ENCODE measurements at places on chromosomes 4 and X.

- DNase-seq = no peak
These were observed 113.6 kb upstream of the CBLL2 start for GRCh38 chrX:22159071-22159470.

DNA sequence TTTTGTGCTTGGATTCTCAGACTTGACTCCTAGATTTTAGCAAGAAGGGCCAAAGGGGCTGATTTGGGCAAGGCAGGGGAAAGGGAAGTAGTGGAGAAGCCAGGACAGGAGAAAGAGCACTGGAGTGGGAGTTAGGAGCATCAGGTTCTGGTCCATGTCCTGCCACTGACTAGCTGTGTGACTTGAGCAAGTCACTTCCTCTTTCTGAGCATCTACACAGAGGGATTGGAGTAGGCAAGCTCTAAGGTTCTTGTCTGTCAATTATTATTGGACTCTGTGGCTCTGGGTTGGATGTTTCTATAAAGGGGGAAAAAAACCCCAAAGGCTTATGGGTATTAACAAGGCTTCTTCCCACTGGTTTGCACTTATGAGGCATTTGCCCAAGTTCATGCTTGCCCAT lies 24.4 kb downstream of the PLAC1 start:
- no peak for DNase-seq

DNA sequence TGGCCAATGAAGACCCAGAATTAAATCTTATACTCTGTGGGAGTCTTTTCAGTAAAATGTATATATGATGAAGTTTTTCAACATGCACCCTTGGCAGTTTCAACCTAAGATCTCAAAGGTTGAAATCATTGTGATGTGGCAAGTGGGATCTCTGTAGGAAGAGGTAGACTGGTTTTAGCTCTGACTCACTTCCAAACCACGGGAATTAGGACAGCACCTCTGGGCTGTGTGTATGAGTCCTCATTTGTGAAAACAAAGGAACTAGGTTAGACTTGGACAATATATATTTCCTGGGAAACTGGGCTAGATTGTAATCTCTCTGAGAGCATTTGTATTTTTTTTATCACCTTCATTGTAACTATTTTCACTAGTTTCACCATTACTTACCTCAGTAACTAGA lies 333.0 kb downstream of the ADGRL3 start:
- no peak for DNase-seq

- DNase-seq = no peak
These were observed 484.6 kb downstream of the ANKRD50 start for GRCh38 chr4:124227981-124228380.

- DNase-seq = peak; percentile 61
These were observed 140.6 kb downstream of the GPM6A start for GRCh38 chr4:175671491-175671934.

GRCh38 chr4:184287697-184288255 lies 70.1 kb upstream of the ENPP6 start:
- DNase-seq = peak; percentile 44

GRCh38 chrX:16222151-16222550 lies 54.9 kb downstream of the MAGEB17 start:
- no peak for DNase-seq

DNA sequence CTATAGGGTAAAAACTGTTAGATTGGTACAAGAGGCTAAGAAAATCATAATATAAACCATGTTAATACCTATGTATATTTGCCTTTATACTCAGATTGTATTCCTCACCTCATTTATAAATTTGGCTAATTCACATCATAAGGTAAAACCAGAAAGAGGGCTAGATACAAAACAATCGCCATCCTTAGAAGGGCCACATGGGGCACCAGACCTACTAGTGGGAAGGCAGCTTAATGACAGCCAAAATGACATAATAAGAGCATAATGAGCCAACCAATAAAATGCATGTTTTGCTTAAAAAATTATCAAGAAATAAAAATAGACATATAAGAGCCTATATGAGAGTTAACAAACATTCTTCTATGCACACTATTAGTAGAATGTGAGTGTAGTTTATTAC lies 107.3 kb upstream of the PRDX4 start:
- no peak for DNase-seq

DNA sequence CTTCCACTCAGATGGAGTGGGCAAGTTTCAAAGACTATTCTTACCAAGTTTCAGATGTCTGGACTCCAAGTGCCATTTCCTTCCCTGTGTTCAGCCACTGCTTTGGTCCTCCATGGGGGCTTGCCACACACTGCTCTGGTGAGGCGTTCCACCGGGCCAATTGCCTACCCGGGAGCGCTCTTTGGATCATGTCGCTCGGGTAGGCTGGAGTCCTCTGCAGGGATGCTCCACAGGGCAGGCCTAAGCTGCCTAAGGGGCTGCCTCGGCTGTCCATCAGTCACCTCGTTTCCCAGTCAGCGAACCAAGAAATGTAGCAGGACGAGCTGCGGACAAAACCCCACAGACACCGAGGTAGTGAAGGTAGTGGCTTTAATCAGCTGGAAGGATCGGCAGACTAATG lies 200.7 kb upstream of the KLF8 start:
- no peak for DNase-seq

GRCh38 chr4:28868841-28869240 lies 1851.3 kb upstream of the PCDH7 start:
- no peak for DNase-seq

- no peak for DNase-seq
These were observed 100.0 kb downstream of the HMX1 start for GRCh38 chr4:8771666-8772065.

DNA sequence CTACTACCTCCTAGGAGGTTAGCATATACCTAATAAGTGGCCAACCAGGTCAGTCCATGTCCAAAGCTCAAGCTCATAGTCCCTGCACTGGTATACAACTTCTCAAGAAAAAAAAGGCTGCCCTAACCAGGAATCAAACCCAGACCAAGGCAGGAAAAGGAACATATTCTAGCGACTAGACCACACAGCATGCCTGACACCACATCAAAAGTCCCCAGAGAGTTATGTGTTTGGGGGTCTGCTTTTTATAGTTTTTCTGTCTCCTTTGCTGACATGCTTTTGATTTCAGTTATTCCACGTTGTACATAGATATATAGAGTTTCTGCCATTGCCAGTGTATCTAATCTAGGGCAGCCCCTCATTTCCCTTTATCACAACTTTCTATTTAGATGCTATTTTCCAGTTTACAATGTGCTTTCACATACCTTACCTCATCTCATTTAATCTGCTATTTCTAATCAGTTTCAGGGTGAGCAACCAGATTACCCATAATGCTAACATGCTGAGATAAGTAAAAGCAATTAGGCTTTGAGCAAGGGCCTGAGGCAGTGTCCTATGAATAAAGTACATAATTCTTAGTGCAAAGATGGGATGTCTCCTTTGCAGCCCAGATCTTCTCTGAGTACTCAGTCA lies 17.8 kb downstream of the ARHGEF6 start:
- DNase-seq = no peak

DNA sequence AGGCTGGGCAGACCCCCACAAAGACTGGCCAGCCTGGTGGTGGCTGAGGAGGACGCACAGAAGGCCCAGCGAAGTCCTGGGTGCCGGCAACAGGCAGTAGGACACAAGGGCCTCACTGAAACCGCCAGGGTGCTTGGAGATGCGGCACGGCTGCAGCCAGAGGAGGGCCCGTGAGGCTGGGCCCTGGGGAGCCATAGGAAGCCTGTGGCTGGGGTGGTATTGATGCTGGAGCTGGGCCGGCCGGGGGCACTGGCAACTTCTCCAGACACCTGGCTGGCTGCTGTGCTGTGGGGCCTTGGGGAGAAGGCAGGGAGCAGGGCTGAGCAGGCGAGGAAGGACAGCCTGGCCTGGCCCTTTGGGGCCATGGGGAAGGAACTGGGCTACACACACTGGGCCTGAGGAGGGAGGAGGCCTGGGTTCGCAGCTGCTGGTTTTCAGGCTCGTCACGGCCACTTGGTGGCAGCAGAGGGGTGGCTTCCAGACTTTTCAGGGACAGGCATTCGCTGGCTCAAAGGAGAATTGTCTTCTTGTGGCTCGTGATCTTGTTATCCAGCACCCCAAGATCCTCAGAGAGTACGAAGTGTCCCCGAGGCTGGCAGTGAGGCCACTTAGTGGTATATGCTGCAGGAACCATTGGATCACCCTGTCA lies 37.2 kb downstream of the ATP2B3 start:
- peak; percentile 69 for DNase-seq

- DNase-seq = no peak
These were observed 268.9 kb downstream of the ASMT start for GRCh38 chrX:1883772-1884171.

- DNase-seq = peak; percentile 30
These were observed 39.5 kb upstream of the CD40LG start for GRCh38 chrX:136608295-136608933.

- peak; percentile 38 for DNase-seq
These were observed at the start of gene EFHC2 for GRCh38 chrX:44343412-44344141. TSS of gene EFHC2 (minus strand) at chrX:44343672. CDS start at chrX:44343588, 84 bp downstream.

DNA sequence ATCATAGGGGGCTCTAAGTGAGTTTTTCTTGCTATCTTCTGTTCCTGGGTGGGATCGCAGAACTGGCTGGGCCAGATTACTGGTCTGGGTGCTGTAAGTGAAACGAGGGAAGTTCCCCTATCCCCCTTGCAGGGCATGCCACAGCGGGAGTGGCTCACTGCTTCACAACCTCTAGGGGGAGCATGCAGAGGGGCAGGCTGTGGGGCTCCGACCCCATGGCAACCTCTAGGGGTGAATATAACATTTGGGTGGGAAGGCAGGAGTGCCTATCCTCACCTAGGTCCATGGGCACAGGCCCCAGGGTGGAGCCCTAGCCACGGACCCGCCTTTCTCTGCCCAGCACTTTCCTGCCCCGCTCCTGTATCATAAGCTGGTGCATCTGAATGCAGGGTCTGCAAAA lies 1.7 kb upstream of the RRAGB start:
- peak; percentile 50 for DNase-seq

DNA sequence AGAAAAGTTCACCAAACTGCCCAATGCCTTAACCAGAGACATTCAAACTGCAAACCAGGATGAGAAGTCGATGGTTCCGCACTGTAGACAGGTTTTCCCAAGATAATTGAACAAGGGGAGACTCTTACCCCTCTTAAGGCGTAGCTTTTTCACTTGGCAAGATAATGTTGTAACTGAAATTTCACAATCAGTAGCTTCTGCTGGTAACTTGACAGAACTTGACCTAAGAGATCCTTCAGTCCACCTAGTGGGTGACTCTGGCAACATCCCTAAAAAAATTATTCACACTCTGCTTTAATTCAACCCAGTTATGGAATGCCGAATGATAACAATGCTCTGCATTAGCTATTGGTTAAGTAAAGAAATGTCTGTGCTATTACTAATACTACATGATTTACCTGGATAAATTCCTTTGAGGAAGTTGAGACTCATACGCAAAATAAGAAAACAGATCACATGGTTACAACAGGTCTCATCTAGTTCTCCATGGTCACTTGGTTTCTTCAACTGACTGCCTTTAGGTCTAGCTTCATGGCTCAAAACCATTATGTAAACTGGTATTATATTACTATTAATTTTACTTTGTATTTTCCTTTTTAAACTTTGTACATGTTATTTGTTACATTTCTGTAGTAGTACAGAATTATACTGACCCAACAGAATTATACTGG lies 9.1 kb downstream of the ELF2 start:
- DNase-seq = no peak

DNA sequence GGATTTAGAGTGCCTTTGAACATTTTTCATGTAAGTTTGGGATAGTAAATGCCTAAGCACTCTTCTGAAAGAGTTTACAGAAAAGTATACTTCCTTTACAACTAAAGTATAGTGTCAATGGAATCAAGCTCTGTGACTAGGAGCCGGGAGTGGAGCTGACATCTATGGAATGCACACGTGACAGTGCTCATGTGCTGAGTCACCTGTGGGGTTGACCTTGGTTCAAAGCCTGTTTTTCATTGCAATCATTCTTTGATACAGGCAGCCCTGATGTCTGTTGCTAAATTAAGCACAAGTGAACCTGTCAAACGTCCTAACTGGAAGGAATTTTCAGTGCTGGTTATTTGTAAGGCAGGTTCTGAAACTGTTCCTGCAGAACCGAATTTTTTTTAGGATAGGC lies 82.5 kb downstream of the GPAT3 start:
- DNase-seq = no peak

GRCh38 chr4:127501103-127501502 lies 131.7 kb upstream of the INTU start:
- DNase-seq = no peak
